ENCODE measurements at places on chromosomes 2 and 18.

GRCh38 chr2:37790019-37790418 lies 118.6 kb upstream of the CDC42EP3 start:
- no peak for DNase-seq

DNA sequence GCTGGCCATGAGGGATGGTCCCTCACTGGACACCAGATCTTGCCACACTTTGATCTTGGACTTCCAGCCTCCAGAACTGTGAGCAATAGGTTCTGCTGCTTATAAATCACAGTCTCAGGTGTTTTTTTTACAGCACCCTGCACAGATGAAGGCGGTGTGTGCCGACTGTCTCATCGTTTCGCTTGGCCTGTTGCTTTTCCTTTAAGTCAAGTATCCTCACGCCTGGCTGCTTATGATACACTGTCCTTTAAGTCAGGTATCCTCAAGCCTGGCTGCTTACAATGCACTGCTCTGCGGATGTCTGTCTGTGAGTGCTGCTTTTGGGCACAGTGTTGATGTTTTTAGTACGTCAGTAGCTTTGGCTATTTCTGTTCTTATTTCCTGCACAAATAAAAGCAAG lies 40.3 kb downstream of the SALL3 start:
- no peak for DNase-seq

- DNase-seq: no peak
Measured at GRCh38 chr2:20552847-20553246, 98.1 kb downstream of the HS1BP3 start.

DNA sequence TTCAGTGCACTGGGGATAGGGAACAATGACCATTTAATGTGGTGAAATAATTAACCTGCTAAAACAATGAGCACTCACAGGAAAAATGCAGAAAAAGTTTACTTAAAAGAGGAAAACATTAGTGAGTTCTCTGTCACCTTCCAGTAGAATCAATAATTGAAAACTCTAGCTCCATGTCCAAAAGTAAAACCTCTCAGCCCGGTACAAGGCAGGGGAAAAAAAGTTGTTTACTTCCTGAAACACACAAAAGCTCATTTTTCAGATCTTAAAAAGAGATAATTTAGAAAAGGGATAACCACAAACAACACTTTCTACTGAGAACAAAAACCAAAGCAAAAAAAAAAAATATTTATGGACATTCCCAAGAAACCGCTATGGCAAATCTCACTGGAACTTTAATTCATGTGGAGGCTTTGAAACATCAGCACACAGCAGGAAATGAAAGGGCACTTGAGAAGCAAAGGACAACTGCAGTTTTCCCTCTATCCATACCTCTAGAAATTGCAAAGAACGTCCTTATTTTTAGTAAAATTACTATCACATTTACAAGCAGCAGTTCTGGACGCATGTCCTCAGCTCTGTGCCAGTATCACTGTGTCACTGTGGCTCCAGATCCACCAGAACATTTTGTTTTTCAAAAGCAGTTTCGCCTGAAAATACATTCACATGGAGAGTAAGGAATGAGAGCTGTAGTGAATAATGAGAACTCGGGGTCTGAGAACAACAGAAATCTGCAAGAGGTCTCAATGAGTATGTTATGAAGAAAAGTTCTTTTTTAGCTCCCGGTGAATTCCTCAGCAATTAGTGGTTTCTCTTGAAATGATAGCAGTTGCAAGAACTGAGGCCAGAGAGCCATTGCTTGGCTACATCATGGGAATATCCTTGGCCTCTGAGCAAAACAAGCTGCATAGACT lies 44.7 kb upstream of the DNAH7 start:
- DNase-seq: peak; percentile 31

DNA sequence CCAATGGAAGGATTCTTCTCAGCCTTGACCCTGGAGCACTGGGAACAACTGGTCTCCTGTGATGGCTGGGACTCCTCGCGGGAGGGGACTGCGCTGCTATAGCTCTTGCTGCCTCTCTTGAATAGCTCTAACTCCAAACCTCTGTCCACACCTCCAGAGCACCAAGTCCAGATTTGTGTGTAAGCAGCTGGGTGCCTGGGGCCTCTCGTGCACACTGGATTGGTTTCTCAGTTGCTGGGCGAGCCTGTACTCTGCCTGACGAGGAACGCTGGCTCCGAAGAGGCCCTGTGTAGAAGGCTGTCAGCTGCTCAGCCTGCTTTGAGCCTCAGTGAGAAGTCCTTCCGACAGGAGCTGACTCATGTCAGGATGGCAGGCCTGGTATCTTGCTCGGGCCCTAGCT lies 28.8 kb downstream of the LIPG start:
- no peak for DNase-seq

DNA sequence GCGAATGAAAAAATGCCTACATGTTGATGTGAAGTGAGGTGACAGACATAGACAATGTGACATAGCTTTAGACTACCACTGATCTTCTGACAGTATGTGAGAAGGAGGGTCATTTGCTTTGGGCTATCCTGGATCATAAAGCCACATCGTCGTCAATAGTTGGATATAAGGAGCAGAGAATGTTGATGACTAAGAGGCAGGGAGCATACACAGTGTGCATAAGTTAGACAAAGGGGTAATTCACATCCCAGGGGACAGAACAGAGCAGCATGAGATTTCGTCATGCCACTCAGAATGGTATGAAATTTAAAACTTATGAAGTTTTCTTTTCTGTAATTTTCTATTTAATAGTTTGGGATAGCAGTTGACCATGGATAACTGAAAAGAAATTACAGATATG lies 403.2 kb downstream of the DSC3 start:
- DNase-seq: no peak

DNA sequence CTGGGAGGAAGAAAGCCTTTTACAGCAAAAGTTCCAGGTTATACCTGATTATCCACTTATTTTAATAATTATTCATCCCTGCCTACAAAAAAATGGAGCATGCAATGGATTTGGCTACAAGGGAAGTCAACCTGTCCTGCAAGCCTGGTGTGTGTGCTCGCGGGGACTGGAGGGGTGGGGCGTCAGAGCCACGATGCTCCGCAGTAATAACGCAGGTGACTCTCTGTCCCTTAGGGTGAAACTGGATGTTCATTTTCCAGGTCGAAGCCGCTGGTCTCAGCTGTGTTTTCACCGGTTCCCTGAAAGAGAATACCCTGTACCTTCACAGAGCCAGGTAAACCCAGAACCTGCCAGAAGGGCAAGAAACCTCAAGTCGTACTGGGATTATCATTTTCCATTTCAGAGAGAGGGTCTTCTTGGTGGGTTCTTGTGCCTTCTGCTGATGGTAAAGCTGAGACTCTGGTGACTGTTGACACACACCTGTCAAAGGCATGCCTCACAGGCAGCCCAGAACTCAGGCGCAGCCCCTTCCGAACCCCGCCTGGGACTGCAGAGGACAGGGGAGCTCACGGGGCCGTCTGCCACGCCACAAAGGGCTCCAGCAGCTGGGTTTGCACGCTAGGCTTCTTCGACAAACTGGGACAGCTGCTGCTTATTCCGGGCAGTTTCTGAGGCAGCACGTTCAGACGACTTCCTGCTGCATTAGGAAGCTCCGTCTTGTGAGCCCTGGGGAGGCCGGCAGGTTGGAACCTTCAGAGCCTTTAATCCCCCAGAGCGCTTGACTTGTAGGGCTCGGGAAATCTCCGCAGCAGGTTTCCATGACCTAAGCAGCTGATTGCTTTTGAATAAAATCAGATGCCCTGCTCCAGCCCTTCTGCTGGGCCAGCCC lies 58.6 kb downstream of the KCNG2 start:
- no peak for DNase-seq

DNA sequence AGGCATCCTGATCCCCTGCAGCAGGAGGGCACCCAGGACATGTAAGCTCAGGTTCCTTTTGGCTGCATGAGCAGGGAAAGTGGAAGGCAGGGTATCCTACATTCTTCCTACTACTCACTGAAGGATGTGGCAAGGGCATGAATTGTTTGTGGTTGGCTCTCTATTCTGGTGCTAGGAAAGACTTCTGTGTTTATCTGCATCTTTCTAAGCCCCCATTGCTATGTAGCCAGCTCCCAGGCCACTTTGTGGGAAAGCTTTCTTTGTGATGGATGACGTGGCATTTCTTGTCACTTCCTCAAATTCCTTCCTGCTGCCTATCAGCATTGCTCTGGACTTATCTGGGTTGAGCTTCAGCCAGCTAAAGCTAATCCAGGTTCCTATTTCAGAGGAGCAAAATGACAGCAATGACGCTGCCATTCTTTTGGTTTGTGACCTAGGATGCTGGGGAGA lies 46.2 kb downstream of the MEIS1 start:
- DNase-seq: peak; percentile 9

GRCh38 chr2:25851740-25852503 lies 26.4 kb downstream of the ASXL2 start:
- DNase-seq: peak; percentile 28

DNA sequence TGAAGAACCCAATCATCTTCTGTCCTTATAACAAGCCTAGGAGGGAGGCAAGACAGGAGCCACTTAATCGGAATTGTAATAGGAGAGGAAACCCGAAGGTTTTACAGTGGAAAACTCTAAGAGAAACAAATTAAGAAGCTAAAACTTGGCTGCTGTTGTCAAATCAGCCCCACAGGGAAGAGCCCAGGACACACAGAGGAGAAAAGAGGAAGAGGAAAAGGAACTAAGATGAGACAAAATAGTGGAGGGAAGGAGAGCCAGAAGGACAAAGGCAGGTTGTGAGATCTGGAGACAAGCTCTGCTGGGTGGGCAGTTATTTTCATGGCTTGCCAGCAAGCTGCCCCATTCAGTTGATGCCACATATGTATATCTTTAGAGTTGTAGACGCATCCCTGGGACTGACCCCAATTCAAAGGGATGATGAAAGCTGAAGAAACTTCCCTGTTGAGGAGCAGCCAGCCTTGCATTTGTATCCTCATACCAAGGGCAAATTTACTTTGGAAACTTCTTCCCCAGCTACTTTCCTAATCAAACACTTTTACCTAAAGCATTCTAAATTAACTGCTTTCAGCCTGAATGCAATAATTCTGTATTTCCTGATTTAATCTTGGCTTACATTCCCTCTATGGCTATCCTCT lies 499.8 kb upstream of the MEIS1 start:
- no peak for DNase-seq
